Stimulated activated CD8-positive, alpha-beta memory T cell treated with anti-CD3 and anti-CD28 coated beads, Interleukin-15, amount 100 ng/mL, for 48 hours (primary cell): ENCODE measurements at places on chromosomes 5 and 9.

- no peak for DNase-seq
Observed at GRCh38 chr5:149188383-149188782, 47.1 kb downstream of the ABLIM3 start.

GRCh38 chr5:62982348-62982747 lies 403.7 kb downstream of the LRRC70 start:
- DNase-seq: no peak

DNA sequence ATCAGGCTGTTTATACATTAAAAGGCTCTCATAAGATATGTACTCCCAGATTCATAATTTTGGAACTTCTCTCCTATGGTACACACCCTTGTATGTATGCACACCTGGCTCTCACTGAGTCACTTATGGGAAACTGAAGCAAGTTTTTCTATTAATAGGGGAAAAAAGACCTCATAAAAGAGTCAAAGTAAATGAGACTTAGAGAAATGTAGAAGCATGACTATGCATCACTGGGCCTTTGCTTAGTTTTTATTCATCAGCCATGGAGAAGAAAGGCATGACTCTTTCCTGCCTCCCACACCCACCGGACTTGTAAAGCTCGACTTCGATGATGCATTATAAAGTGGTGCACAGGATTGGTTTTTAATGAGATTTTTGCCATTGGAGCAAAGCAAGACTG lies 28.2 kb downstream of the MTAP start:
- no peak for DNase-seq

- no peak for DNase-seq
Observed at GRCh38 chr5:158940977-158941376, 158.7 kb downstream of the EBF1 start.

DNA sequence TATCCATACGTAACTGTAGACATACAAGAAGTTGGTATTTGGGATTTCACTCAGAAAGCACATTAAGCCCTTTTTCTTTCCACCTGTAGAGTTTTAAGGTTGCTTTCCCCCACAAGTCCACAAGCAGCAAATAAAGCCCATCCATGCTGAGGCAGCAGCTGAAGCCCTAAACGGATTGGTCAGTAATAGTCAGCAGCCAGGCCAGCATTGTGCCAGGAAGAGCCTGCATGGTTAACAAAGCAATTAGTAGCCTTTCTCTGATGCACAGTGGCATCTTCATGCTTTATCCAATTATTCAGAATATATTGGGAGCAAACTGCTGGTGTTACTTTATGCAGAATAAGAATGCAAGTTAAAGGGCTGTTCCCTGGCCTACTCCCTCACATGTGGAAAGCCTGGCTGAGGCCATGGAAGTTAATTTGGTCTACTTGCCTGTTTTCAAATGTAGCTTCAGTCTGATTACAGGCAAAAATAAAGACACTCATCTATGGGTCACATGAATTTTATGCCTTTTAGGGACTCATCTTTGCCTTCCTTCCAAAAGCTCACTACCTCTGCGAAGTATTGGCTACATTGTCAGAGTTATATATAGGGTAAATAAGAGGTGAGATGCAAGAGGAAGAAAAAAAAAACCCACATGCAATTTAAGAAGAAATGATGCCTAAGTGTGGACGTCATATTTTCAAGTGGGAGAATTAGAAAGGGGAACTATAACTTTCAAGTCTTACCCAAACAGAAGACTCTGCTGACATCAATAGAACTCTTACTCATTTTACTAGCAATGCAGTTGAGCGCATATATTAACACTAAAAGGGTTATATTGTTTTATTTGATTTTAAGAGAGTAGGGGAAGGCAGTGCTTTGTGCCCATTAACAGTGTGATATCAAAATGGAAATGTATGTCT lies 15.9 kb downstream of the EBF1 start:
- DNase-seq: no peak

DNA sequence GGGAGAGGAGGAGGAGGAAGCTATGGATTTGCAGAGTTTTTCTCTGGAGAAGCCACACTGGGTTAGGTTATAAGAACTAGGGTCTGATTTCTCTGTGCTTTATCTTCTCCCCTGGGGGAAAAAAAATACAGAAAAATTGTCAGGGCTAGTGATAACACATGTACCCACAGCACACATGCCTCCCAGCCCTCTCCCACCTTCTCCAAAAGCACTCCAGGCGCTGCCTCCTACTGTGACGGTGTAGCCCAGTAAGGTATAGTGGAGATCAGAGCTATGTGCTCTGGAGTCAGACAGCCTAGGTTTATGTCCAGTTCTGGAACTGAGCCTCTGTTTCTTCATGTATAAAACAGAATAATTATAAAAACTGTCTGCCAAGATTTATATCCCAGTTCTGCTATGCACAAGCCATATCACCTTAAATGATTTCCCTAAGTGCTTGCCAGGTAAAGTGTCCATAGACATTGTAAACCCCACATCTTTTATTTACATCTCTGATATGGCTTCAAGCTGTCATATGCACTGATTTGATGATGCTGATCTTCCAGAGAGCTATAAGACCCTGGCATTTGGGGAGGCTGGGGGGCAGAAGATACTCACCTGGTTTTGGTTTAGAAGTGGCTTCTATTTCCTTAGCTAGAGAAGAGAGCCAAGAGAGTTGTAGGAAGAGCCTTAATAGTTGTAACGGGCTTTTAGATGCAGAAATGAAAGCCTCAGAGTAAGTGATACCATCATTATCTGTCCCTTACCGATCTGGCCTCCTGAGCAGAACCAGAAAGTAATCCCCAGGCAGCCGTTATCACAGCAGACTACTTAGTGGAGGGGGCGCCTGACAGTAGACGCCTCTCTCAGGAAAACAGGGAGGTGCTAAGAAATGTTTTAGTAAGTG lies 7.6 kb downstream of the SLC1A3 start:
- no peak for DNase-seq

DNA sequence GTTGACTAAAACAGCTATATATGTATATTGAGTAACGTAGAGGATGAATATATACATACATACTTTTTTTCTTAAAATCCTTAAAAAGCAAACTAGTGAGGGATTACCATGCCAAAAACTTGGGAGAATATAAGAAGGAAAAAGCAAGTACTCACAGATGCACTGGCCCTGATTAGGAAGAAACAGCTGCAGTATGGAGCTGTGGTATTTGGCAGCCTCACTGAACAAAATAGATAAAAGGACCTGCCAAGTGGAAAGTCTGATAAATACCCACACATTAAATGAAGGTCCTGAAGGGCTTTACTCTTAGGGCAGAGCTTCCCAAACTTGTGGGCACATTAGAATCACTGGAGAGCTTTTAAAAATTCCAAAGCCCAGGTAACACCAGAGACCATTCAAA lies 80.6 kb downstream of the FEM1C start:
- no peak for DNase-seq

- DNase-seq: no peak
Observed at GRCh38 chr5:142484821-142485387, 160.1 kb upstream of the SPRY4 start.

DNA sequence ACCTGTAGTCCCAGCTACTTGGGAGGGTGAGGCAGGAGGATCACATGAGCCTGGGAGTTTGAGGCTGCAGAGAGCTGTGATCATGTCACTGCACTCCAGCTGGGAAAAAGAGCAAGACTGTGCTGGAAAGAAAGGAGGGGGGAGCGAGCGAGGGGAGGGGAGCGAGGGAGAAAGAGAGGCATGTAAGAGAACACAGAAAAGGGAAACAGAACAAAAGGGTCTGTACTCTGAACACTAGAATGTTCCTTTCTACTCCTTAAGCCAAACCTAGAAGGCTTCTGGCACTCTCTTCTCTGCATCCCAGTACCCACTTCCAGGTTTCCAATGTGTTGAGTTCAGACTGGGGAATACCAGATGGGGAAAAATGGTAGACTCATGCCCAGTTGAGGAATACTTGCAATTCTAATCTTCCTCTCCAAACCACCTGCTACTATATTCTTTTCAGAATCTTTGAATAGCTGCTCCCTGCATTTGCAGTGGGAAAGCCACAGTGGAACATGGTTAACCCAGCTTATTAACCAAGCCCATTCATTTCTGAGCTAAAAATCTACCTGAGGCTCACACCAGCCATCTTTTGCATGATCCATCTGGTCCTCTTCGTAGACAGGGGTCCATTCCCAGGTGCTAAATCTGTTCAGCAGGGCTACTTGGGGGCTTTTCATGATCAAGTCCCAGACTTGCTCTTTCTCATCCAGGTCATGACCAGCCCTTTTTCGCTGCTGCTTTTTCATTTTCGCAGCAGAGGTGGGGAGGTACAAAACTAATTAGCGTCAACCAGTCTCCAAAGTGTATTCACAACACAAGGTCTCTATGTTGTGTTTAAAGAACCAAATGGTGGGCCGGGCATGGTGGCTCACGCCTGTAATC lies 34.9 kb downstream of the SEMA4D start:
- DNase-seq: no peak

DNA sequence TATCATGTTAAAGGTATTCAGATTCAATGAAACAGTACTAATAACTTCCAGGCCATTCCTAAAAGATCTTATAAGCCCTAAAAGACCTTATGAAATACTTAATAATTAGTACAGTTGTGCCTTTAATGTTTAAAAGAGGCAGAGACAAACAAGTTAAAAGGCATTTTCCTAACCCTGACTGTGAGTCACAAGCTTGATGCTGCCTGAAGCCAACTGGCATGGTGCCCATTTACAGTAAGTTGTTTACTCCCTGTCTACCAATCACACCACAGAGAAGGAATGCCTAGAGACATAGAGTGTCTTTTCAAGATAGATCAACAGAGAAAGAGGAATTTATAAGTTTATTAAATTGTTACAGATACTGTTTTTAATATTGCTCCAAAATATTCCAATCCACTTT lies 47.8 kb downstream of the NR3C1 start:
- no peak for DNase-seq

DNA sequence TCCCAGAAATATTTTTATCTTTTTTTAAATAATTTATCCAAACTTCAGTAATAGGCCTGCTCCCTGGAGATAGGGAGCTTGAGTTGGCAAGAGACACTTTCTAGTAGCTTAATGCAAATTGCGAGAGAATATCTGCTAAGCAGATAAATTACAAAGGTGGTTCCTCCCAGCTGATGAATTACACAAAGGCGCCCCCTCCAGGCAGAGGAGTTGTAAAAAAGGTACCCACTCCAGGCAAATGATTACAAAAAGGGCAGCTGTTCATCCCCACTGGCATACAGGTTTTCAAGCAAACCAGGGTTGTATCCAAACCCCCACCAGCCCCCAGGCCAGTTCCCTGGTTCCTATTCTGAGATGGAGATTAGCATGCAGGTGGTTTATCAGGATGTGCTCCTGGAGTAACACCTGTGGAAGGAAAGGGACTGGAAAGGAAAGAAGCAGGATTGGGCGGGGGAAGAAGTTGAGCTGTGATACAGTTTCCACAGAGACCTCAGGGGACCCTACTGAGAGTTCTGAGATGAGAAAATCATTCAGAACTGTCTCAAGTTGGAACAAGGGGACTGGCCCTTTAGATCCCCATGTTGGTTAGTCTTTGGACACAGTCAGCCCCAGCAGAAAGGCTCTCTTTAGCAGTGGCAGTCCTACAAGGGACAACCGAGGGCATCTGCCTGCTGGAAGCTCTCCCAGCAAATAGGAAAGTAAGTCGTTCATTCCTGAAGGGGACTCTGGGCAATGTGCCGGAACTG lies 25.5 kb downstream of the ESM1 start:
- DNase-seq: peak; percentile 21

GRCh38 chr5:171762903-171763302 lies 22.7 kb upstream of the SMIM23 start:
- DNase-seq: no peak

DNA sequence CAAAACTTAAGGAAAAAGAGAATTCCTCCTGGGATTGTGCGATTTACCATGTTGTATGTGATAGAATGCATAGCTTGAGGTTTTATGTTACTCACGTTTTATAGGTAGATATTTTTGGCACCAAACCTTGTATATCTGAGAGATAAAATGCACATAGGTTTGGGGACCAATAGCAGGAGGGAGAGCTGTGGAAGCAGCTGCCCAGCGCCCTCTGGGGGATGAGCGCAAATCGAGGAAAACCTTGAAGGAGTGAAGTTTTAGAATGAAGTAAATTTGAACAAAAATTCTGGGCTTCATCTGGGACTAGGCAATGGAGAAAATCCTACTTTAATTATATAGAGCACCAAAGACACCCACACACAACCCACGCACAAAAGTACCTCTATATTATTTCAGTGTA lies 197.0 kb downstream of the ADCY2 start:
- DNase-seq: no peak

DNA sequence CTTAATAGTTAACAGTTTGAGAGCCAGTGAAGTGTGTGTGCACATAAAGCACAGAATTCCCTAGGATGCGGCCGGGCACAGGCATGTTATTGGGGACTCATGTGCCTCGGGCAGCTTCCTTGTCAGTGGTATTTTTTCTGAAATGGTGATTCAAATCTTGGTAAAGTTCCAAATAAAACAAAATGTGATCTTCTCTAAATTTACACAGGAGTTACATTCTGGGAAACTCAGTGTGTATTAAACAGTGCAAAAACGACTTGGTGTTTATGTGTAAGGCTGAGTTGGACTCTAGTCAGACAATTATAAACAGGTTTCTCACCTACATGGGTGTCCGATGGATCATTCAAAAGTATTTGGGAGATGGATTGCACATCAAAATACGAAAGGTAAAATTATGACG lies 48.9 kb downstream of the BOD1 start:
- DNase-seq: no peak

GRCh38 chr5:171419688-171420430 lies 412 bp downstream of the FGF18 start:
- peak; percentile 18 for DNase-seq

GRCh38 chr5:164470312-164470711 lies 964.9 kb downstream of the MAT2B start:
- no peak for DNase-seq

- DNase-seq: no peak
Observed at GRCh38 chr5:169875731-169876130, 104.6 kb downstream of the INSYN2B start.

DNA sequence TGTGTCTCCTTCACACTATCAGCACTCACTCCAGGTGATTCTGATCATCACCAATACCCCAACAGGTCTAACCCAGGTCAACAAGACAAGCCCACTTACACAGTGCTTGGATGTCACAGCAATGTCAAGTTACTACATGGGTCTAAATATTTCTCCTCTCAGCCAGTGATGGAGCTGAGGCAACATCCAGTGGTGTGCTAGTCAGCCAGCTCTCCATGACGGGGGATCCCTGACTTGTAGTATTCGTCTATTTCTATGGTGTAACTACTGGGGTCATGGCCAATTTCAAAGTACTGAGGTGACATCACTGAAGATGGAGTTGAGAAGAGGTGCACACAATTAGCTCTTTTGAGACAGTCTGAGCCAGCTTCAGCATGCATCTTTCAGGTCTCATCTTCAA lies 31.1 kb downstream of the ADRB2 start:
- DNase-seq: no peak

DNA sequence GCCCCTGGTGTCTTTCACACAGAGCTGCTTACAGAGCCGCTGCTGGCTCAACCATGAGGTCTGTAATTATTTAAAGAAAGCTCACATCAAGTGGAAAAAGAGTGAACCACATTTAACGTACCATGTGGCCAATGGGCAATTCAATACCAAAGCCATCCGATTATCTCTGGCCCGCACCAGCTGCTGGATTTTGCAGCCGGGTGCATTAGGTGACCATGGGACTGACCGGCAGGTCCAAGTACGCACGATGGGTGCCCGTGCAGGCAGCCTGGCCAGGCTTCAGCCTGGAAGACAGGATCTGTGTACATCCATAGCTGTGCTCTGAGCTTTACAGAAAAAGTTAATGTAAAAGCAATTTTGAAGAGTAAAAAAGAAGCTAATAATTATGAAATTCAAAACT lies 20.5 kb downstream of the PPARGC1B start:
- no peak for DNase-seq

GRCh38 chr5:125002727-125003598 lies 256.5 kb upstream of the ZNF608 start:
- no peak for DNase-seq
